Nucleus accumbens (tissue), 56 donors: ENCODE measurements at places on chromosomes 2 and 18.

GRCh38 chr2:69559442-69560146, 83.9 kb downstream of the AAK1 start:
- no peak for DNase-seq

DNA sequence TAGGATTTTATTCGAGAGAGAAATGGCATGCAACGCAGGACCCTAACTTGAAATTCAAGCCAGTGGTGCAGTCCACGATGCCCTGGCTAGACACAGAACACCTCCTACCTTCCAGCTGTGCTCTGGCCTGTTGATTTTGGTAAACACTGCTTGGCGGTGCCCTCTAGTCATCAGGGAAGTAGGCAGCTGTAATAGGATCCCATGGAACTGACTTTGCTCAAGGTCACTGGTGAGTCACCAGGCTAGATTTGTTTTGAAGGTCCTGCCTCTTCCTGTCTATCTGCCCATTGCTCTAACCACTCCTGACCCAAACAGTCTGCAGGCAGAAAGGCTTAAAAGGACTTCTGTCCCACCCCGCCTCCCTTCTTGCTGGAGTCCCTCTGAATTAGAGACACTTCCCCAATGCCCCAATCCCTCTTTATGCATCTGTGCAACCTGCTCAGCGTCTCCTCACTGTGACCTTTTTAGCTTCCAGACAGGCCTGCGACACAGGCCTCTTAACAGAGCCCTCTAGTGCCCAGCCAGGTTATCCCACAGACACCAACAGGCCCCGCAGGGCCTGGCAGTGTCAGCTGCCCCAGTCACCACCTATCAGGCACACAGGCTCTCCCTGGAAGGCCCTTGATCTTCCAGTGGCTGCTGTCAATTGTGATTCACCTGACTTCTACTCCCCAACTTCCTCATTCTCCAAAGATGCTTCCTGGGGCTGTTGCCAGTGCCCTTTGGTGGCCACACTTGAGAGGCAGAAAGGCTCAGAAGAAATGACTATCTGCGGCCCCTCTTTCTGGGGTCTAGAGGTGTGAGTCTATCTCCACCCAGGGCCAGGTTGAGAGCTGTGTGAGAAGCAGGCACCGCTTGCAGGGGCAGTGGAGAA, 5.2 kb downstream of the TMEM127 start:
- no peak for DNase-seq

- no peak for DNase-seq
These were observed 1044.3 kb upstream of the KLHL29 start for GRCh38 chr2:22340716-22341115.

DNA sequence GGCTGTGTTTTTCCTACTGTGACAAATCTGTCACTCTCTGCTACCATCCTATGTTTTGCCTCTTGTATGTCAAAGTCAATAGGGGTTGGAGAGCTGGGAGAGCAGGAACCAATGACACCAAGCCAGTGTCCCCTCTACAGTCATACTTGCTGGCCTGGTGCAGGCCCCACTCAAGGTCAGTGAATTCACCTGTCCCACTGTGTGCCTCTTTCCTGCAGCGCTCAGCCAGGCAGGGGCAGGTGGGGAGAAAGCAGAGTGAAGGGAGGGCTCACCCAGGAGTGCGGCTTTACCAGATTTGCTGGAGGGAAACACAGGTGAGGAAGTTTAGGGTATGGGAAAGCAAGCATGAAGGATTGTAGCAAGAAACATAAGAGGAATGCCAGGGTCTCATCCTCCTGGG, 114.5 kb downstream of the GYPC start:
- no peak for DNase-seq

- no peak for DNase-seq
These were observed 5.7 kb downstream of the RAMP1 start for GRCh38 chr2:237864940-237865622.

DNA sequence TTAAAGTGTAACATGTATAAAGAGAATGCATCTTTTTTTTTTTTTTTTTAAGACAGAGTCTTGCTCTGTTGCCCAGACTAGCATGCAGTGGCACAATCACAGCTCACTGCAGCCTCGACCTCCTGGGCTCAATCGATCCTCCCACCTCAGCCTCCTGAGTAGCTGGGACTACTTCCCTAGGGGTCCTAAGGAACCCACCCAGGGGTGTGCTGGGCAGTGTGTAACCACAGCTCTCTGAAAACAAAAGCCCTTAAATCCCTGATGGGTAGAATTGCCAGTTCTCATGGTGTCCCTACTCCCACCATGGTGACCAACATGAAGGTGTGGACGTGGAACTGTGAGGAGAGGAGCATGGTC, 105.6 kb upstream of the ST3GAL5 start:
- no peak for DNase-seq

DNA sequence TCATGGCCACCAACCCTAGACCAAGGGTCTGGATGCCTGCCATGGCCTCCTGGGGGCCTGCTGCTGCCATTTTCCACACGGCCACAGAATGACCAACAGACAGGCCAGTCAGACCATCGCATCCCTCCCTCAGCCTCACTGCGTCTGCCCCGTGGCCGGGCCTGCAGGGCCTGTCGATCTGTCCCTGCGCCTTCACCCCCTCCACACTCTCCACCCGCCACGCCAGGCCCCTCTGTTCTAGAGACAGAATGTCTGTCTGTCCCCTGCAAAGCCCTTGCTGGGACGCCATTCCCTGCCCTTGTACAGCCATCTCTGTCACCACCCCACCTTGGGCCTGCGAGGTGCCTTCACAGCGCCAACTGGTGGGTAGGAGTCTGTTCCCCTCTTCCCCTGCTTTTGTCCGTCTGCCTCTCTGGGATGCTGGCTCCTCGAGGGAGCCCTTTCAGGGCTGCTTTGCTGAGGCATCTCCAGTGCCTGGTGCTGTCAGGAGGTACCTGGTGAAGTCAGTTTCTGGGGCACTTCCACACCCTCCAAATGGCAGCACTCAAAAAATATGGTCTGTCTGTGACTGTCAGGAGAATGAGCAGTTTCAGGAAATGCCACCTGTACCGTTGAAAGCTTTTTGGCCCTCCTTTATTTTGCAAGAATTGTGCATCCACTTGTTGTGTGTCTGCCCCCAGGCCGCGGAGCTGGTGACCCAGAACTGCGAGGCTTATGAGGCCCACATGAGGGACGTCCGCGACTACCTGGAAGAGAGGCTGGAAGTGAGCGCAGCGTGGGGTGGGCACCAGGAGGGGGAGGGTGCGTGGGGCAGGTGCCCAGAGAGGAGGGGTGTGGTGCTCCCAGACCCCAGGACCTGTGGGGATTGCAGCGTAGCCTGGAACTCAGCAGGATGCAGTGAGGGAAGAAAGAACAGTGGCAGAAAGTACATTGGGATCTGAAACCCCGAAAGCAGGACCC, 6.7 kb upstream of the ESPNL start:
- no peak for DNase-seq

GRCh38 chr2:107197594-107198294, 311.8 kb upstream of the ST6GAL2 start:
- DNase-seq: no peak

DNA sequence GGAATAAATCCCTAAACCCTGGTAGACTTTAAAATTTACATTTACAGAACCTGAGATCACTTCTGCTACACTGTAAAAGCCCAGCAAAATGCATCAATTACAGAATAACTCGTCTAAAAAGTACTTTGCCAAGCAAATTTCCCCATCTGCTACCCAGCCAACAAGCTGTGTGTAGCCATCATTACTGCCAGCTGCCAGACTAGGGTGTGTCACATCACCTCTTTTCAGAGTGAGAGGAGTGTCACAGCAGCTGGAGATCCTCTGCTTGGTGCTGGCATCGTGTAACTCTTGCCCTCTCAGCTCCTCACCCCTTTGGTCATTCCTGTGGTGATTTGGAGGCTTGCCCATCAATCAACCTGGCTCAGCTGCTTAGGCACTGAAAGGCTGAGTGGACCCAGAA, 340.4 kb upstream of the MMADHC start:
- DNase-seq: no peak

- no peak for DNase-seq
These were observed 121.8 kb upstream of the SMAD7 start for GRCh38 chr18:49072524-49072934.

DNA sequence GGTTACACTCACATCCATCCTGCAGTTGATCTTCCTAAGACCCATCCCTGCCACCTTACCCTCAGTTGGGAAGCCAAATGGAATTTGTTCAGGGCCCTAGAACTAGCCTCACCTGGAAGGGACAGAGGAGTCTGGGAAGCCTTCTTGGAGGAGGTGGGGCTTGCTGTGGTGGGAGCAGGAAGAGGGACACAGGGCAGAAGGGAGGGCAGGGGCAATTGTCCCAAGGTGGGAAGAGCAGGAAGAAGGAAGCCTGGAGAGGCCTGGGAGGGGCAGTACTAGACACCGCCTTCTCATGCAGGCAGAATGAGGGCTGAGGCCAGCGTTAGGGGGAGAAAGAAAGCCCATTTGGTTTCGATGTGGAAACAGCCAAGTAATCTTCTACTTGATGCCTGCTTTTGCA, 34.1 kb upstream of the ASPRV1 start:
- DNase-seq: no peak

DNA sequence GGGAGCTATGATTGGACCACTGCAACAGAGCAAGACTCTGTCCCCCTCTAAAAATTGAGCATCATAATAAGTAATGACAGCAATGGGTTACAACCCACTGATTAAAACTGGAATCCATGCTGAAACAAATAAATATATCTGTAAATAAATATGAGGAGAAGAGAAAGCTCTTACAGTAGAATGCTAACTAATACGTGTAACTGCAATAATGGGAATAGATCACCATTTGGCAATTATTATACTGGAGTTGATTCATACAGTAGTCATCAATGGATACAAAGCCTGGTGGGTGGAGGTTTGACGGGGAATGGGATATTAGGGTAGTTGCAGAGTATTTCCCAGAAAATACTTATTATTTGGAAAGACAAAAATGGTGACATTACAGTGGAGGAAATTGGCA, 6.1 kb upstream of the INO80B start:
- no peak for DNase-seq

DNA sequence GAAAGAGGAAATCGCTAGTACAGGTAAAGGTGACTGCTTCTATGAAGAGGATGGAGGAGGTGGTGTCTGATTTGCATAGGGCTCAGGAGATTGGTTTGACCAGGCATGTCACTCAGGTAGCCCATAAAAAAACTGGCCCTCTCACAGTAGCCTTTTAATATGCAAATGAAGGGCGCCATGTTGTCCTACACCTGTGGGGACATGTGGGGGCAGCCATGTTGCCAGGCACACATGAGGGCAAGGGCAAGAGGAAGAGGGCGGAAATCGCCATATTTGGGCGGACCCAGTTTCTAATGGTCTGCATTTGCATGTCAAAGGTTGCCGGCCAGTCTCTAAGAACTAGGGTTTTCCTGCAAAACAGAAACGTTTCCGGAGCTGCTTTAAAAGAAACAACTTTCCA, 1330.6 kb downstream of the DSC3 start:
- no peak for DNase-seq

DNA sequence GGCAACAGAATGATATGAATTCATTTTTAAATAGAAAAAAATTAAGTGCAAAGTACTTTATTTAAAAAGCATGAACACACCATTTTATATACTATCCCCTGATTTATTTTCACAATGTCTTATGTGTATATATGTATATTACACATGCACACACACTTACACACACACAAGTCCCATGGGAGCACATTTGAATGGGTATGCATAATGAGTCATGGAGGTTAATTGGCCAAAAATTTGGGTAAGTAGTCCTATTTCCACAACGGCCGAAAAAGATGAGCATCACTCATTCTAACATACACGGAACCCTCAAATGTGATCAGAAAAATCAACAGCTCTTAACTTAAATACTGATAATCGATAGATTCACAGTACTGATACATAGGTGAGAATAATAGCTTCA, 97.4 kb upstream of the NABP1 start:
- DNase-seq: no peak

- DNase-seq: no peak
These were observed 51.2 kb upstream of the TXNDC2 start for GRCh38 chr18:9834551-9834950.

DNA sequence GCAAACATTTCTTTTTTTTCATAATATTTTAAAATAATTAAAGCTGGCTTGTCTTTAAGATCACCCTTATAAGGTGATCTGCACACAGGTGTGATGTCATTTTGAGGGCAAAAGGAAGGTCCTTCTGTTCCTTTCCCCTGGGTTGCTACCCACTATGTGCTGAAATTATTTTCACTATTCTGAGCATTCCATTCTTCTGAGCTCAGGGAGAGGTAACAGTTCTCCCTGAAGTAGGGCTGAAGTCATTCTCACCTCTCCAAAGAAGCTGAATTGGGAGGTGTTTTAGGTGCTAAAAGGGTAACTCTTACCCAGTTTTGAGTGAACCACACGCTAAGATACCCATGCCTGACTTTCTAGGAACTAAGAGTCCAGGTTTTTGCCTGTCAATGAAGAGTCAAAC, 247.6 kb downstream of the SLC4A3 start:
- DNase-seq: no peak

GRCh38 chr18:73975266-73975665, 172.4 kb downstream of the FBXO15 start:
- no peak for DNase-seq

- no peak for DNase-seq
These were observed 25.1 kb downstream of the SLC66A2 start for GRCh38 chr18:79926306-79926705.

DNA sequence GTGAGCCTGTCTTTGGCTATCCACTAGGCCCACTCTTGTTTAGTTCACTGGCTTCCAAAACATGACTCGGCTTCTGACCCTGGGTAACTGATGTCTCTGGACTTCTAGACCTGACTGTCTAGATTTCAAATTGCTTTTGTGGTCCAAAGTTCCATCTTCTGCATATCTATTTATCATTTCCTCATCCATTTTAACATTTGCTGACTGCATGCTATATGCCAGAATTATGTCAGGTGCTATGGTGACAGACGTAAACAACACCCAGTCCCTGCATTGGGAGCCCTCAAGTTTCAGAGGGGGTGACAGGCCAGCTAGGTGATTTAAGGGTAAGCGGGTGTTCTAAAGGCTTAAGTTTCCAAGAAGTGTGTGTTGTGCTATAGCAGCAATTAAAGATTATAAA, 140.9 kb downstream of the PIEZO2 start:
- no peak for DNase-seq

GRCh38 chr2:216947055-216947454, 87.2 kb upstream of the TNP1 start:
- DNase-seq: no peak

DNA sequence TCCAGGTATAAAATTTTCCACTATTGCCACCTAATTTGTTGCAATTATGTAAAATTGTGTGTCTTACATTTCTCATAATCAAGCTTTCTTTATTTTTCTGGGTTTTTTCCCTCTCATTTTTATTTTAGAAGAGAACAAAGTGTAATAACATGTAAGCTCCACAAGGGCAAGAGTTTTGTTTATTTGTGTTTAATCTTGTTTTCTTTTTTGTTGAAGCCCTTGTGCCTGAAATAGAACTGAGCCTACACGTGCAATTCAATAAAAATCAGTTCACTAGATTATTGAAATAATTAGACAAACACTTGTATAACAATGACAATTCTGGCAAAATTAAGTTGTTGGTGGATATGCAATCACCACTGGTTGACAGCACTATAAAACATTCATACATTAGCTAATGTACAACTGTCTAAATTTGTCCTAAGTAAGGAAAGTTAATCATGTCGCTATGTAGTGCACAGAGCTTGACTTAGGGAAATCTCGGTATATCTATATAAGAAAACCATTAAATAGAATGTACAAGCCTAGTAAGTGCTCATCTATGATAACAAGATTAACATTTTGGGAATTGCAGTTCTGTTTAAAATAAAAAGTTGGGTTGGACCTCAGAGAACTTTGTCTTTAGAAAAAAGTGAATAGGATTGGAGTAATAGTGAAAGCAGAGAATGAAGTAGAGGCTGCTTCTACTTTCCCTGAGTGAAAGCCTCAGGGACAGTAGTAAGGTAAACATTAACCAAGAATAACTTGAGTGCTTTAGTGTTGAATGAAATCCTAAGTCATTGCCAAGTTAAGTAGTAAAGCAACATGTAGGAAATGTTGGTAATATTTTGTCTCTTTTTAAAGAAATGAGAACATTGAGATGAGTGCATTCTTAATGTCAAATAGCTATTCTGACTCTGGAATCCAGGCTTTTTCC, 37.4 kb upstream of the NOL4 start:
- DNase-seq: no peak
